ENCODE measurements at places on chromosomes 6 and 20.

DNA sequence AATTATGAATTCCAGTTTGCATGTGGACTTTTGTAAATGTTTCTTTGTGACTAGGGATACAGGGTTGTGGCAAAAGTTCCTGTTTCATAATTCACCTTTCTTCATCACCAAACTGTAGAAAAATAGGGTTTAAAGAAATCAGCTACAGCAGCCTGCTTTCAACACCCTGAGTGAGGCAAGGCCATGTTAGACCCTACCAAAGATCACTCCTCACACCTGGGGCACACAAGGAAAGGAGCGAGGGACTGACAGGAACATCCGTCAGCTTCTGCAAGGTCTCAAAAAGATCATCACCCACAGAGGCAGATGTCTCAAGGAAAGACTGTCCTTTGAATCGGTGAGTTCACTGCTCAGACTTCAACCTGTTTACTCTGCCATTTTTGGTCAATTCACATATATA, 10.5 kb upstream of the STX11 start:
- DNase-seq = no peak

GRCh38 chr6:9240861-9241260, 805.5 kb upstream of the SLC35B3 start:
- no peak for DNase-seq

DNA sequence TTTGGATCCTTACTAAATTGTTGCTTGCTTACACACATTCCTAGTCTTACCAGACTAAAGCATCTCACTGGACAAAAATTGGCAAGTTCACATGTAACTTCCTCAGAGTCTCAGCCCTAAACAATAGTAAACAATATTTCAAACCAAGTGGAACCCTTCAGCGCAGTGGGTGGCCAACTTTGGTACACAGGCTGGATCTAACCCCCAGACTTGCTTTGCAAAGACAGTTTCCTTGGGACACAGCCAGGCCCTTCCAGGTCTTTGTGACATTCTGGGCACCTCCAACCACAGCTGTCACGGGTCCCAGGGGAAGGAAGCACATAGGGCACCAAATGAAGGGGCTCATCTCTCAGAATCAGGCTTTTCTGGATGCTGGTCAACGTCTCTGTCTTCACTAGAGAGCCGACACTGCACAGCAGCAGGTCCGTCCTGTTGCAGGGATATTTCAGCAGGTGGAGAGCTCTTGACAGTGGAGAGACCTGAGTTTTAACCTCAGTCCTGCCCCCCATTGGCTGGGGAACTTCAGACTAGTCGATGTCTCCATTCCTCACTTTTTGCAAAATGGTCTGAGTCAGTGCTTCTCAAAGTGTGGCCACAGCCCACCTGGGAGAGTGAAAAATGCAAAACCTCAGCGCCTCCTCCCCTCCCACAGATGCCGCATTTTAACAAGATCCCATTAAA, 91.4 kb downstream of the BFSP1 start:
- no peak for DNase-seq

- no peak for DNase-seq
Observed at GRCh38 chr6:410555-411395, 19.2 kb downstream of the IRF4 start.

DNA sequence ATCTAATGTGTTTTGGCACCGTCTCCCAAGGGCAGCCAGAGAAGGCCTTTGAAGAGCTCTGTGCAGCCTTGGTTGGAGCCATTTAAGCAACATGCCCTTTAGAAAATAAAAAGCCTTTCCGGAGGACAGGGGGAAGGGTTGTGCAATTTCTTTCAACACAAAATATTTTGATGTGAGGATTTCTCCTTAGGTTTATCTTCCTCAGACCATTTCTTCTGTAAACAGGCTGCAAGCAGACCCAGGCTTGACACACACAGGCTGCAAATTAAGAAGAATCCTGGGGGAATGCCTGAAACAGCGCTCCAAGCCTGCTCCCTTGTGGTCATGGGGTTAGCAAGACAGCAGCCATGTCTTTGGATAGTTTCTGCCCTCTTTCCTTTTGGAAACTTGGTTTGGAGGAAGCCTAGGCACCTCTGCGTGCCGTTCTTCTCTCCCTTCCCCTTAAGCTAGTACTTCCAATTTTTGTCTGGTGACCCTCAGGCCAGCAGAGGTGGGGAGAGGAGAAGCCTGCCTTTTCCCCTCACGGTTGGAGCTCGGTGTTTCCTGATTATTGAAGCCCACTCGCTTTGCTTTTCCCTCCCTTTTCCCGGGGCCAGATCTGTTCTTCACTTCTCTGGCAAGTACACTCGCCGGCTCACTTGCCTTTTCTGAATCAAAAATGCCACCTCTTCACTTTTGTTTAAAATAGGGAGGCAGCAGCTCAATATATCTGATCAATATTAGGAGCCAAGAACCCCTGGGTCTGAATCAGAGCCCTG, 39.6 kb upstream of the NOX3 start:
- peak; percentile 90 for DNase-seq

DNA sequence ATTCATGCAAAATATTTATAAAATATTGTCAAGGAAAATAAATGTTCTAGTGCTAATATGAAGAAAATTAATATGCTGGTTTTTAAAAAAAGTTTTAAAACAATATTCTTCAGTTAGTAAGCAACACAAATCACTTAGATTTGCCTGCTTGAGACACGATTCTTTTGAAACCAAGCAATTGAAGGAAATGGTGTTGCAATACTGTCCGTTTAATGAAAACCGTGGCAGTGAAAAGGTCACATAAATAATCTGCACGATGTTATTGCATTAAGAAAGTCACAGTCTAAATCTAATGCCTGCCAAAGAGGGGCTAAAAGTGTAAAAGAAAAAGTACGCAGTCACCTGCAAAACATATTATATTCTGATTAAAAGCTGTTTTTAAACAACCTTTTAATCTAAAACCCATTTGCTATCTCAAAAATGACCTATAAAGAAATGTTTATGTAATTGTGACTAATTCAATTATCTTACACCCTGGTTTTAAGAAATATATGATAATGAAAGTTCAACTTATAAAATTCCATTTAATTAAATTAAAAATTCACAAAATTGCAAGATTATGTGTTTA, 143.0 kb downstream of the GMDS start:
- DNase-seq = no peak

DNA sequence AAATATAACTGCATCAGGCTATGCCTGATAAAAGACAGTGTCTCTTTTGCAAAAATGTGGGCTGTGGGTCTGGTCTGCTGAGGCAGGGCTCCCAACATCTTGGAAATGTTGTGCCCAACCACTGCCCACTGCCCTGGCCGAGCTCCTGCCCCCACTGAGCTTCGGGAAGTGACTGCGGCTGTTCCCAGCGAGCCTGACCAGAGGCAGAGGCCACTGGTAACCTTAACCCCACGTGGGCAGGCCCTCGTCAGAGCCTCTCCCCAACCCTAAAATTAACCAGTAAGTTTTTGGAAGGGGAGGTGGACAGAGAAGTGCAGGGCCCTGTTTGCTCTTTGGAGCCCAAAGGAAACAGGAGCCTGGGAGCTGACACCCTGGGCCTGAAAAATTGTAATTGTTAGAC, 225.9 kb downstream of the MAFB start:
- no peak for DNase-seq

- DNase-seq = no peak
Observed at GRCh38 chr6:154039231-154039842, at the start of gene OPRM1. TSS of gene OPRM1 (plus strand) at chr6:154039240. CDS start at chr6:154039545, 305 bp downstream.

DNA sequence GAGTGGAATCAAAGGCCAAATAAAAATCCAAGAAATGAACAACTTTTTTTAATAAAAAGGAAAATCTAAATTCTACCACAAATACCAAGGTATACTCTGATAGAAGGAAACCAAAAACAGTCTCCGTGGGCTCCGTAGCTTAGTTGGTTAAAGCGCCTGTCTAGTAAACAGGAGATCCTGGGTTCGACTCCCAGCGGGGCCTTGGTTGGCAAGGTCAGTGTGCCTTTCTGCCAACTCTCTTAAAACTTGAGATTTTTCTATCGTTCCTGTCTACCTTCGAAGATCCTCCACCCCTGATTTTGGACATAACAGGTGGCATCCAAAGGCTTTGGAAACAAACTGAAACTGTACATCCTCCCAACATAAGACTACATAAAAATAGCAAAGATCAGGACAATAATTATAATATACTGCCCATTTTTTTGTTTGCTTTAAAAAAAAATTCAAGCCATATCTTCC, 197.9 kb downstream of the TRIM27 start:
- no peak for DNase-seq

- no peak for DNase-seq
Observed at GRCh38 chr6:81384921-81385320, 367.6 kb downstream of the TENT5A start.

- no peak for DNase-seq
Observed at GRCh38 chr6:41836660-41837052, 49.2 kb downstream of the TOMM6 start.

- no peak for DNase-seq
Observed at GRCh38 chr6:51116723-51117122, 298.1 kb downstream of the TFAP2B start.

GRCh38 chr6:138600726-138601125, 101.4 kb upstream of the NHSL1 start:
- peak; percentile 38 for DNase-seq

DNA sequence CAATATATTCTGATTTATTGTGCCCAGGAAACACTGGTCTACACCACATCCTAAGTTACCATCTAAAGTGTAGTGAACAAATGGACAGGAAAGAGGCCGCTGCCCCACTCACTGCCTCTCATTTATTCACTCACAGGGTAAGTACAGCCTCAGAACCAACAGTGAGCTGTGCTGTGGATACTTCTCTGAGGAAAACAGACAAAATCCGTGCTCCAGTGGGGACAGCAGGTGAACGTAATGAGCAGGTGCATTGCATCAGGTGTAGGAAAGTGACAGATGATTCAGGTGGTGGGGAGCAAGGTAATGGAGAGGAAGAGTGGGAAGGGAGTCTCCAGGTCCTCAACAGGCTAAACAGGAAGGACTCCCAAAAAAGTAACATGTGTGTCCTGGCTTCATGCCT, 8.4 kb upstream of the ULBP2 start:
- no peak for DNase-seq

DNA sequence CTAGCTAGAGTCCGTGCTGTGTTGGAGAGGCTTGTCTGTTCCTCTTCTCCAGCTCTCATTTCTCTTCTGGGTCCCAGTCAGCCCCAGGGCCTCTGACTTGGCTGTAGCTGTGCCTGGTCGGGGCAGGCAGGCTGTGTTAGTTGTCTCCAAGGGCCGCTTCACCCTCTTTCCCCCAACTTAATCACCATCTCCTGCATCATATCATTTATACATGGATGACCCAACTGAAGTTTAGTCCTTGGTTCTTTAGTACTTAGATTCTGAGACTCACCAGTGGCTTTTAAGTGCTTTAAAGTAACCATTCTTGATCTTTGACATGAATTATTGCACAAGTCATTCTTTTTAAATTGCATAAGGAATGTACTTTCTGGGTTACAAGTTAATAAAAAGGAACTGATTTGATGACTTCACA, 127.3 kb downstream of the RTN4IP1 start:
- DNase-seq = no peak

- no peak for DNase-seq
Observed at GRCh38 chr6:47631269-47631772, 67.1 kb upstream of the ADGRF4 start.

- peak; percentile 42 for DNase-seq
Observed at GRCh38 chr6:56954403-56955170, at the start of gene BEND6. TSS of gene BEND6 (plus strand) at chr6:56955107. CDS start at chr6:56981811, 26,704 bp downstream.

- no peak for DNase-seq
Observed at GRCh38 chr20:7094438-7094997, 327.0 kb downstream of the BMP2 start.

DNA sequence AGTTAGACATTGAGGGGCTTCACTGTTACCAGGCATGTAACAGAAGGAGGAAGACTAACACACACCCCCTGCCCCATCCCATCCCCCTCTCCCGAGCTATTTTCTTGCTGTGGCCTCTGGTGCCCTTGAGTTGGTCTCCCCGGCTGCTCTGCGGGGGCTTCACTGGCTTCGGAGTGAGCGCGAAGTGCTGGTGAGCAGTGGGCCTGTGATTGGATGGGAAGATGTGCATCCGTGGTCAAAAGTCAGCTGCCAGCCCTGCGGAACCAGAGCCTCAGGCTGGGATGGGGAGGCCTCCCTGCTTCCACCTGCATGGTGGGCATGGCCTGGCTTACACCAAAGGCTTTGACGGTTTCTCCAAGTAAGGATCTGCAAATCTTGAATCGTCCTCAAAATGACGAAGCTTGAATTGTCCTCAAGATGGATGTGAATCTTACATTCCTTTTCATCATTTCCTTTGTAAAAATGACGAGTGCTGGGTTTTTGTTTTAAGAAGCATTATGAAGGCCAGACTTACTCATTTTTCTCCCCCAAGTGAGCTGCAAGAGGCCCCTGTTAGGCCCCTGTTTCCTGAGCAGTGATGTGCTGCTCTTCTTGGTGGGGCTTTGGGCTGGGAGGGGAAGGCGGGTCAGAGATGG, 23.7 kb downstream of the SPATA2 start:
- no peak for DNase-seq

DNA sequence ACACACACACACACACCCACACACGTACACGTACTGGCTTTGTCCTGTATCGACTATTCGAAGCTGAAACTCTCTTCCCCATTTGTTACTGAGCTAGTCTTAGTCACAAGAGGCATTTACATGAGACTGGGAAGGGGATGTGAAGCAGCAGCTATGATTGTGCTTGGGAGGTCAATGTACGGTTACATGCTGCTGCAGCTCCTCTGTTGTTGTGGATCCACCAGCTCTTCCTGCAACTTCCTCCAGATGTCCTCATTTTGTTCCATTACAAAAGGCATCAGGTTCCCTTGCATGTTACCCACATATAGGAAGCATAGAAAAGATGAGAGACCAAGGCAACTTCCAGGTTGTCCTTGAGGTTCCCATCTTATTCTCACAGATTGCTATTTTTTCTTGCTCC, 612.4 kb upstream of the IMPG1 start:
- no peak for DNase-seq

DNA sequence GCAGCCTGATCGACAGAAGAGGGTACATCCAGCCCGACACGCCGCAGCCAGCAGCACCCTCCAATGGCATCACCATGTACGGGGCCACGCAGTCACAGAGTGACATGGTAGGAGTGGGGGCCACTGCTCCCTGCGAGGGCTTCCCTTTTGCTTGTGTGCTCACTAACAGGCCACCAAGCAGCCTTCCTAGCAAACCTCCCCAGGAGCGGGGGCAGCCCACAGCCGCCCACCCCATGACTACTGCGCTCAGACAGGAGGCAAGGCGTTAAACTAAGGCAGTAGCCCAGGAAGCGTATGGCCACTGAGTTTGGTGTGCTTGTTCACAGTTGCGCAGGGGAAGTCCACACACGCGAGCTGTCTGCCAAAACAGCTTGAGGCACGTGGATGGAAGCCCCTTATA, 169.5 kb upstream of the SNX9 start:
- no peak for DNase-seq

Data from AG09309 (cell line).